Spinal cord (tissue), 10 donors: ENCODE measurements at places on chromosomes 2 and 18.
A peak's percentile ranks its signal among the peaks of the same experiment; 100 is the strongest.

GRCh38 chr2:118918017-118918416 lies 24.0 kb upstream of the MARCO start:
- DNase-seq: no peak

DNA sequence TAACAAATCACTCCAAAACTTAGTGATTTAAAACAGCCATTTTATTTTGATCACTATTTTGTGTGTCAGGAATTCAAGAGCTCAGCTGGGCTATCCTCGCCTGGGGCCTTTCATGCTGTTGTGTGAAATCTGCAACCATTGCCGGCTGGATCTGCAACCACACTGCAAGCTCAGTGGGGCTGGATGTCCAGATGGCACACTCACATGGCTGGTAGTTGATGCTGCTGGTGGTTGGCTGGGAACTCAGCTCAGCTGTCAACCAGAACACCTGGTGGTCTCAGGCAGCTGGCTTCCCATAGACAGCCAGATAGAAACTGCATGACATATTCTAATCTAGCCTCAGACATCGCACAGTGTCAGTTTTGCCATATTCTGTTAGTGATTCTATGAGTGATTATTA lies 30.6 kb upstream of the AP1S3 start:
- no peak for DNase-seq

DNA sequence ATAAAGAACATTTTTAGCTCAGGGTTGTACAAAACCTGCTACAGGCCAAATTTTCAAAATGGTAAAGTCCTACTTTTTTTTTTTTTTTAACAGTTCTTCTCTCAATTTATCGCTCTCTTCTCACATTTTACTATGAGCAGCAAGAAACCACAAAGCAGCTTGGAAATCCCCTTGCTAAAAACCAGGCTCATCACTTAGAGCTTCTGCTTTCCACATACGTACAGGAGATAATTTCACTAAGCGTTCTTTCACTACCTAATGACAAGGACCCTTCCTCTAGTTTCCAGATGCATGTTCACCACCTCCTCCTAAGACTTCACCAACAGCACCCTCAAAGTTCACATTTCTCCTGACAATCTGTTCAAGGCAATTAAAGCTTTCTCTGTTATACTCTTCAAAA lies 294.9 kb upstream of the CYRIA start:
- DNase-seq: no peak

- DNase-seq: no peak
These were observed 55.6 kb downstream of the PKP4 start for GRCh38 chr2:158512323-158512722.

DNA sequence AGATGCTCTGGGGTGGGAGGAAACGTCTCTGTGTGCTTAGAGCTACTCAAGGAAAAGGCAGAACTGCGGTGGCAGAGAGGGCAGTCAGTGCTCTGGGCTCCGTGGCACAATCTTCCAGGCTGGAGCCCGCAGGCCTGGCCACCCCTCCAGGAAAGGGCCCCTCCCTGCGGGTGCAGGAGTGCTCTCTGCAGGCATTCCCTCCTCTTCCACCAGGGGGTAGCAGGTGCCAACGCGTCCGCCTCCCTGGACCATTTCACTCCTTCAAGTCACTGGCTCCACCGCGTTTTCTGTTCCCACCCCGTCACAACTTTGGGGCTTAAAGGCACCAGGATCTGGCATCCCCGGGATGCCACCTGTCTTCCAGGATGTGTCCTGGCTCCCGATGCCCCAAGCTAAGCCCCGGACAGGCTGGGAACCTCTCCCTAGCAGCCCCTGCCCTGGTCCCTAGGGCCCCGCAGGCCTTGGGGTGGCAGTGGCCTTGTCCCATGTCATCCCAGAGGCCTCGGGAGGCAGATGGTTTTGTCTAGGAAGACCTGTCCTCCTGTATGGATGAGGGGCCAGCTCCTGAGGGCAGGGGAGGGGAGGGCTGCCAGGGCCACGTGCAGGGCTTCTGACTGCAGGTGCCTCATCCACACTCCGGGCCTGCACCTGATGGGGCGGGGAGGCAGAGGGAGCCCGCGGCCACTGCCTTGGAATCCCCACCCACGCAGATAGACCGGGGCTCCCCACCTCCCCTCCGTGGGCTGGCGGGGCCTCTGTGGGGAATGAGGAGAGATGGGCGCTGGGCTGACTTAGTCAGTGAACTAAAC lies 26.4 kb downstream of the KCNIP3 start:
- DNase-seq: no peak

DNA sequence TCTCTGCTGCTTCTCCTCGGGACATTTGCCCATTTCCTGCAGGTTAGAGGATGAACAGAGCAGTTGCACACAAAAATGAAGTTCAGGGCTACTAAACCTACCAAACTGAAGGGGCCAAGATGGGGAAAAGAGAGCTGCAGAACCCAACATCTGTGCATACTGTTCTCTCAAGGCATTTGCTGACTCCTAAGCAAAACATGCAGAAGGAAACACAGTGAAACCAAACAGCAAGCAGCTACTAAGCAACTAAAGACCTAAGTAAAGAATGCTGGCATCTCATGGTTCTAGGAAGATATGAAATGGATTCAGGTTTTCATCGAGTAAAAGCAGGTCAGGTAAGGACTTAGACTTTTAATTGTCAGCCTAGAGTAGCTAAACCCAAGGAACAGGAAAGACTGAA lies 111.9 kb upstream of the SYT4 start:
- no peak for DNase-seq

GRCh38 chr2:189641590-189641989 lies 19.7 kb upstream of the ASNSD1 start:
- no peak for DNase-seq

DNA sequence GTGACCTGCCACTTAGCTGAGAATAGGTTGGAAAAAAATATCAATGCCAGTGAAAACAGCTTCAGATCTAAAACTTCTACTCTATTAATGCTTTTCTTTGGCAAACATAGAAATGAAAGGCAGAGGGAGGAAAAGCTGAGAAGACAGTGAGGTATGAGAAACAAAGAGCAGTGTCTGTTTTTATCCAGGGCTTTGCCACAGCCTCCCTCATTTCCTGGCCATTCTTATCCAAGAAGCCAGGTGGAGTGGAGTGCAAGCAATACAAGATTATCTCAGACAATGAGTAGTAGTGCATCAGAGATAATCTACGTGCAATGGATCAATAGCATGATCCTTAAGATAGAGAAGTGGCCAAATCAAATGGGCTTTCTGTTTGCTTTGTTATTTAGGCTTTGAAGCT lies 808.7 kb upstream of the PIK3C3 start:
- no peak for DNase-seq

GRCh38 chr2:111236025-111236424 lies 115.3 kb downstream of the BCL2L11 start:
- no peak for DNase-seq

DNA sequence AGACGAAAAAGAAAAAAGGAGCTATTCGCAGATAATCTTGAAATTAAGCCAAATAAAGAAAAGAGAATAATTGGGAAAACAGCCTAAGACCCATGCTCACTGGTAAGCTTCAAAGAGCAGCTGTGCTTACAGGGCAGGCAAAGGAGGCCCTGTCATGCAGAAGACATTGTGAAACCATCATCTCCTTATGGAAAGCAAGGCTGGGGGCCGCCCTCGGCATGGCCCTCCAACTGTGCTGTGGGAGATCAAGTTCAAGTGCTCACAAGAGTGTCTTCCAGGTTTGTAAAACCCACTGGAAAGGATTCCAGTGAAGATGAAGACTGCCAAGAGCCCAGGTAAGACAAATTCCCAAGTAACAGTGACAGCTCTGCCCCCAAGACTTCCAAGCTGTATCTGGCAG lies 32.2 kb downstream of the ACVR1 start:
- DNase-seq: no peak

DNA sequence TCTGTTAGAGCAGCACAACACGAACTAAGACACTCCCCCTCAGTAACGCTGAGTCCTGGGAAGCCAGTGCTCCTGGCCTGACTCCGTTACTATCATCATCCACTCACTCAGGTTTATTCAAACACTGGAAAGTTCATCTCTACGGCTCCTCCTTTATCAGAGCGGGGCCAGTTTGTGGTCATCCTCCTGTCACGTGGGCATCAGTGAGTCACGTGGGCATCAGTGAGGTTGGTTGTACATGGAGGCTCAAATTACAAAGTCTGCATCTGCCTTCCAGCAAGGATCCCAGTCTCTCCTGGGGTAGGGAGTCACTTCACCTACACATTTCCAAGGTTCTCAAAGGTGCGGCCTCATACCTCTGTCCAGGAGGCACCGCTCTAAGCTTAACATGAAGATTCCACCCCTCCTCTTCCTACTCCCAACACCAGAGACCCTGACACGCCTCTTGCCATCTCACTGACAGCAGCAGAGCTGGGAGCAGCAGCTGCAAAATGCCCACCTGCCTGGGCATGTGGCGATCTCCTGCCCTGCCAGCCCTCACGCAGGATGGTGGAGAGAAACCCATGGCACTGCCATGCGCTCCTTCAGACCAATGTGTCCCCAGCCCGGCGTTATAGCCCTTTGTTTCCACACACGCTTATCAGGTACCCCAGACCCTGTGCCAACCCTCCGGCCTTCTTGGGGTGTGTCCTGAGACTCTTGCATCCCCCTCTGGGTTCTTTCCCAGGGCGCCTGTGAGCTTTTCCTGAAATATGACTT lies 99.2 kb upstream of the PTPRM start:
- DNase-seq: no peak

DNA sequence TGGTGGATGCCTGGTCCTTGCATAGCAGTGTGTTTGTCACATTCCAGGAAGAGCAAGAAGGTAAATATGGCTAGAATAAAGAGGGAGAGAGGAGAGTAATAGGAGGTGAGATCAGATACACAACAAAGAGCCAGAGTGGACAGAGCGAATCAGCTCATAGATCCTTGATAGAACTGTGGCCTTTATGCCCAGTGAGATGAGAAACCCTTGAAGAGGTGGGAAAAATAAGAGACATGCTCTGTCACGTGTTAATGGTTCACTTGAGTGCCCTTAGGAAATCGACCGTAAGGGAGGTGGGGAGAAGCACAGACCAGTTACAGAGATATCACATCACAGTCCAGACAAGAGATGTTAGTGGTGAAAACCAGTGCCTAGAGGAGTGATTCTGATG lies 84.7 kb upstream of the RAB27B start:
- no peak for DNase-seq

- no peak for DNase-seq
These were observed 634.9 kb upstream of the PIK3C3 start for GRCh38 chr18:41320100-41320499.

DNA sequence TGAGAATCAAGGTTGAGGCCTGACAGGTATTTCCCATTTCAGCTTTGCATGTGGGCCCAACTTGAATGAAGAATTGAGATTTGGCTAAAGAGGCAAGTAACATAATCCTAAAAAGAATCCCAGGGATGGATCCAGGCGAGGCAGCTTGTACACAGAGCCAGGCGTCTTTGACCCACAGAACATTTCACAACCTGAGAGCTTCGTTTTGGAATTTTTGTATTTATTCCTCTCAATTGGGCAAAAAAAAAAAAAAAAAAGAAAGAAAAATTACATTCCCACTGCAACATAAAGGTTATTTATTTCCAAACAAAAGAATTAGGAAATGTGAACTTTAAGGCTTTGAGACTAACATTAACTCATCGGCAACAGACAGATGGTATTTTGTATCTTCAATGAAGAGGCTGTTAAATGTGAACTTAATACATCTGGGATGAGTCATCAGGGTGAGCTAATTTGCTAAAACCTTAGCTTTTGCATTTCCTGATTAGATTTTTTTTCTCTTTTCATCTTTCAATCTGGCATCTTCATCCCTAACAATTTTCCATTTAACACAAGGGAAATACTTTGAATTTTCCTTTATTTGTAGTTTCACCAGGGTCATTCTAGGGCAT lies 478.5 kb upstream of the TNP1 start:
- DNase-seq: no peak

DNA sequence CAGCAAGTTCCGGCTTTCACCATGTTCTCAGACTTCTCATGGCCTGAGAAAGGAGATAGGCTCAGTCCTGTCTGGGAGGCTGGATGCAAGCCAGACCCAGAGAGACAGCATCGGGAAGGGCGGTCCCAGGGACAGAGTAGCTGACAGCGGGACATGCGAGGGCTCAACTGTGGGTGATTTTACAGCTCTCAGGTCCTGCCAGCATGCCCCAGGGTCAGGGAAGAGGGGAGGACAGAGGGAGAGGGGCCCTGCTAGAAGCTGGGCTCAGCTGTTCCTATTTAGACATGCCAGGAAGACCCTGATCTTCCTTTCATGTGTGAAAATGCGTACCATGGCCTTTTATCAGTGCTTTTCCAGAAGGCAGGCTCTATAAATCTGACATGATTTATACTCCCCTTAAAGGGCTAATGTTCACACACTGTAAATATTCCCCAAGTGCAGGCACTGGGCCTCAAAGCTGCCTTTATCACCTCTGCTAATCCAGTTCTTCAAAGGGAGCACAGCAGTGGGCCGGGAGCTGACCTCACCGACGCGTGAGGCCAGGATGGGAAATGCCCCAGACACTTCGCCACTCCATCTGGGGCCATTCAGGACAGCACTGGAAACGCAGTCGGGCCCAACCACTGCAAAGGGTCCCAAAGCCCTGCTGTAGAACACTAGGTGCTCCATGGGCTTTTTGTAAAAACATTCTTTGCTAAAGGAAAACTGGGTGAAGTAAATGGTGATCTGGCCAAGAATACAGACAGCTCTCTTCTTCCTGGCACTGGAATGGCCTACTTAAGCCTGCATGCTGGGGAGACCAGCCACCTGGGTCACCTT lies 96.1 kb upstream of the LMAN1 start:
- DNase-seq: no peak

DNA sequence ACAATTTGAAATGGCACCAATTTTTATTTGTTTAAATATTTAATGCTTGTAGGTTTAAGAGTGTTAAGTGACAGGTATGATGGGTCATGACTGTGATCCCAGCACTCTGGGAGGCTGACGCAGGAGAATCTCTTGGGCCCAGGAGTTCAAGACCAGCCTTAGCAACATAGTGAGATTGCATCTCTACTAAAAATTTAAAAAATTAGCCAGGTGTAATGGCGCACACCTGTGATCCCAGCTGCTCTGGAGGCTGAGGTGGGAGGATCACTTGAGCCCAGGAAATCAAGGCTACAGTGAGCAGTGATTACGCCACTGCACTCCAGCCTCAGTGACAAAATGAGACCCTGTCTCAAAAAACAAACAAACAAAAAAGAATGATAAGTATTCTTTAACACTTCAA lies 43.0 kb upstream of the CCDC68 start:
- no peak for DNase-seq

- peak; percentile 49 for DNase-seq
These were observed 86.4 kb upstream of the FN1 start for GRCh38 chr2:215522237-215522636.

GRCh38 chr18:35703043-35703688 lies 121.6 kb downstream of the GALNT1 start:
- DNase-seq: no peak

DNA sequence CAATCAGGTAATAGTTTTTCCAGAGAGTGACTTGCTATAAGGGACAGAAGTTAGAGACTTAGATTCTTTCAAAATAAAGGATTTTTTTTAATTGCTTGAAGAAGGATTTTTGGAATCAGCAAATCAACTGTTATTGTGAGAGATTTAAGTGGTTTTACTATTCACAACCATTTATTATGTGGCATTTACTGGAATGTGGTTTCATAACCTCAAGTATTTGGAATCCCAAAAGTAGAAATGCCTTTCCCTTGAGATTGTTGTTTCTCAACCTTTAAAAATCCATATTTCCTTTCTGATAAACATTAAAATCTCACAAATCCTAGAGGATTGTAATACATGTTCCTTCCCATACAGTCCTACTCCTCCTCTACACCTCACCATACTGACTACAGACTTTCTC lies 5.0 kb downstream of the TANK start:
- DNase-seq: no peak
